ENCODE measurements at places on chromosomes 3 and 15.

DNA sequence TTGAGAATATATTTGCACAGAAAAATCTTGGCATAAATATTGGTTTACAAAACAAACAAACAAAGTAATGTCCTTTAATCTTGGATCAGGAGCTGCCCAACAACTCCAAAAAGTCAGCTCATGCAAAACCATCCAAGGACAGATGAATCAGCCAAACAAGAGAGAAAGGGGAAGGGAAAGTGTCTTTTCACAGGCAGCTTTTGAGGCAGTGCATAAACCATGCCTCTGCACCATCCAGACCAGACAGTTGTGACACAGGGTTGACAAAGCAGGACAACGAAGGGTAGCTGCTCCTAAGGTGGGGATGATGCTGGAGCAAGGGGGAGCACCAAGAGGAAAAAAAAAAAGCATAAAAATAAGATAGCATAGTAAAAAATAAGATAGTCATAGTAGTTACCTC lies 8.7 kb downstream of the CD86 start:
- no peak for DNase-seq

GRCh38 chr15:59020322-59020721 lies 32.9 kb downstream of the RNF111 start:
- no peak for DNase-seq

- no peak for DNase-seq
These were observed 100.8 kb upstream of the PIAS1 start for GRCh38 chr15:67953299-67953698.

- no peak for DNase-seq
These were observed 70.1 kb downstream of the CCK start for GRCh38 chr3:42195879-42196330.

- no peak for DNase-seq
These were observed 45.3 kb upstream of the VPS8 start for GRCh38 chr3:184766555-184767261.

- no peak for DNase-seq
These were observed 3.3 kb downstream of the GTF2A2 start for GRCh38 chr15:59654046-59654445.

- no peak for DNase-seq
These were observed 462.8 kb downstream of the EDEM1 start for GRCh38 chr3:5650303-5650702.

- DNase-seq = no peak
These were observed 24.7 kb downstream of the SLC15A2 start for GRCh38 chr3:121918779-121919483.

DNA sequence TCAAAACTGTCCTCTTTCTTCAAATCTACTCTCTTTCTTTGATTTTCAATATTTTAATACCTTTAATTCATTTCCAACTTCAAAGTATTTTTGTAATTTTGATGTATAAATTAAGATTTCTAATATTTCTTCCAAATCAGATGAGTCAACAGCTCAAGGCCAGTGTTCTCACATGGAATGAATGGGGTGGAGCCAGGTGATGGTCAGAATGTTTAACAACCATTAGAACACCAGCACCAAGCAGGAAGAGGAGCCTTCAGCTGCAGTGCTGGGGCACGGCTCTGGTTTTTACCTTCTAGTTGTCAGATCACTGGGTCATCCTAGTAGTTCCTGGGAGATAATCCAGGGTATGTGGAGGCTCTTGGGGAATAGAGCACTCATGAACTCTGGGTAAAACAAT lies 494.5 kb upstream of the PDZRN3 start:
- DNase-seq = no peak

DNA sequence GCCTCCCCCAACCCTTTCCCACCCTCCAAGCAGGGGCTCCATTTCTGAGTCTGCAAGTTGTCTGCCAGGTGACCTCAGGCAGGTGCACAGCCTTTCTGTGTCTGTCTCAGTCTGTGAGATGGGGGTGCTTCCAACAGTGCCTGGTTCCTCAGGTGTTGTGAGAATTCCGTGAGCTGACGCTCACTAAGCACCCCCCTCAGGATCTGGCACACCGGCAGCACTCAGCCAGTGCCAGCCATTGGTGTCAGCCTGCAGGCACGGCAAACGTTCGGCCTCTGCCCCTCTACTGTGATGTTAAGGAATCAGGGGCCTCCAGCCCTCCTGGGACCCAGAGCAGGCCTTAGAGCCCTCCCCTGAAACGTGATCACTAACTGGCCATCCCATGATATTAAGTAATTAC lies 2.4 kb downstream of the KLF15 start:
- no peak for DNase-seq

- DNase-seq = no peak
These were observed 204.3 kb upstream of the ALCAM start for GRCh38 chr3:105162448-105162847.

- DNase-seq = no peak
These were observed 46.0 kb downstream of the TEX9 start for GRCh38 chr15:56411122-56411749.

DNA sequence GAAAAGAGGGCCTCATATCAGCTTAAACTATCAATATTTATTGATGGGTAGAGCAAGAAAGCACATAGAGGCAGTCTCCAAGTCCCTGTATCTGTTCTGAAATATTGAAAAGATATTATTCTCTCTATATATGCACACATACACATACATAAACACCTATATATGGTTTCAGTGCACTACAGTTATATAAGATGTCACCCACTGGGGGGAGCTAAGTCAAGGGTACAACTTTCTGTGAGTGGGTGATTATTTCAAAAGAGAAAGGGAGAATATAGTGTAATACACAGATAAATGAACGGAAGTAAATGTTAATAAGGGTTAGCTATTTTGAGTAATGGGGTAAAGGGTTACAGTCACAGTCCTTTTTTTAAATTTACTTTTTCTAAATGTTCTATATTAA lies 8.8 kb downstream of the SNTN start:
- DNase-seq = no peak
